ENCODE measurements at places on chromosomes 1 and 21.

DNA sequence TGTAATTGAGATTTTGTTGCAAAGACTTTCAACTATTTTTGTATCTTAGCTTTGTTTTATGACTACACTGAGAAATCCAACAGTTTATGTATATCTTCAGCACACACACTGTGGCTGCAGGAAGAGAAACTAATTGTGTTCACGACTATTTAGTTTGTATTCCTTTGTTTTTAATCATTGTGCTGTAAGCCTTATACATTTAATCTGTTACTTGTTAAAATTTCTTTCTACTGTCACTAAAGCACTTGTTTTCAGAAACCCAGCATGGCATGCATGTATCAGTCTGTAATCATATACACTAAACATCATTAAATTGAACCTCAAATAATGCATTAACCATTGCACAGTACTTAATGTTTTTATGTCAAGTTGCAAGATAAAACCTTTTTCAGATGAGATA is 656 bp downstream of the ANGPTL1 start:
- no peak for DNase-seq

- DNase-seq: no peak
Observed at GRCh38 chr1:63435161-63435560, 67.7 kb downstream of the ALG6 start.

DNA sequence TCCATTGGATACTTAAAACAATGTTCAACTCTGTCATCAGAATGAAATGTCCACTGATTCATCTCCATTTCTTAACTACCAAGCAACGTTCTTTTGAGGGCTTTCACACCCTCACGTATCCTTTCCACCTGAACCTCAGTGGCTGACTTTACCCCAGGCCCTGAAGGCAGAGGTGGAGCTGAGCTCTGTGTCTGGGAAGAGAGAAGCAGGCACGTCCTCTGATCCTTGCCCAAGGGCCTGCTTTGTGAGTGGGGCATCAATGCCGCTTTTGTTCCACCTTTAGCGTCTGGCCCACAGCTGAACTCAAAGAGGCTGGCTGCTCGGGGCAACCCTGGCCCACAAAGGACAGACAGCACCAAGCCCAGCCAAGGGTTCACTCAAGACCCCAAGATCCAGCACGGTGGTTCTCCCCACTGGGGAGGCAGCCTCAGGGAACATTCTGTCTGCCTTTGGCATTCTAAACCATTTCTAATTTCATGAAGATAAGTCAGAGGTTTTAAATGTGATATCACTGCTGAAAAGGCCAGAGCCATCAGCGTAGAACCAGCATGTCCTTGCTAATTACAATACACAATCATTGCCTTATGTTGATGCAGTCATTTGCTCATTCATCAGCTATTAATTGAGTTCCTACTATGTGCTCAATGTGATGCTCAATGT is 126.0 kb upstream of the UBE2U start:
- no peak for DNase-seq

DNA sequence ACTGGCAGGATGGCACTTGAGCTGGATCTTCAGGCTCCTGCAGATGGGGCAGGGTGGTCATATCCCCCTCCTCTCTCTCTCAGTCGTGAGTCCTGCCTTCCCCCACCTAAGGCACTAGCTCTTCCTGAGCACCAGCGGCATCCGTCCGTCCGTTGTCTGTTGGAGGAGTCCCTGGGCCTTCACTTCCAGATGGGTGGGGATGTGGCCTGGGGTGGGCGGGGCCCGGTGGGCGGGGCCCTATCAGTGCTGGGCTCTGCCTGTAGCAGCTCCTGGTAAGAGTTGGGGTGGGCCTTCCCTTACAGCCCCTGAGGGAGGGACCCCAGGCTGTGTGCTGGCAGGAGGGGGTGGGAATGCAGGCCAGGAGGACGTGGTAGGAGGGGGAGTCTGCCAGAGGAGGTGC is 10.3 kb downstream of the LDLRAD2 start:
- DNase-seq: no peak

GRCh38 chr1:172320733-172321132 is 99.8 kb upstream of the C1orf105 start:
- no peak for DNase-seq

DNA sequence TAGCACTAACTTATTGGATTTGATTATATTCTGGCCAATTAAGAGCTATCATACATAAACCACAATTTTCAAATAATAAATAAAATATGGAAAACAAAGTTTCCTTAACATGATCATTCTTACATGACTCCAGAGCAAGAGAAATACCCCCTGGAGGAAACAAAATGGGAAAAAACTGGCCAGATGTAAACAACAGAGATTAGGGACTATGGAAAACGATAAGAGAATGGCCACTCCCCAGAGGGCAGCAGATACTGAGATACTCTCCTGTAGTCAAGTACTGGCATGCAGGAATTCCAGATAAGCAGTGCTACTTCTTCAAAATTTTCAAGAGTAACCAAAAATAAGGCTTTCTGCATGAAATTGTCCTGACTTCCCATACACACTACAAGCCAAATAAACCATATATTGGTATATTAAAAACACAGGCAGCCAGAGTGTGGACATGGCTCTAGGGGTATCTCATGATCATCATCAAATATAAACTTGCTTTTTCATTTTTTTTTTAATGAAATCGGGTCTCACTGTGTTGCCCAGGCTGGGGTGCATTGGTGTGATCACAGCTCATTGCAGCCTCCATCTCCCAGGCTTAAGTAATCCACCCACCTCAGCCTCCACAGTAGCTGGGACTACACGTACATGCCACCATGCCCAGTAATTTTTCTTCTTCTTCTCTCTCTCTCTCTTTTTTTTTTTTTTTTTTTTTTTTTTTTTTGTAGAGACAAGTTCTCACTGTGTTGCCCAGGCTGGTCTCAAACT is 118.5 kb downstream of the EIF4G3 start:
- no peak for DNase-seq

All from HS-5 (cell line).